ENCODE measurements at places on chromosomes 16 and 17. TPM values are rescaled to one million over a fixed set of nuclear protein-coding genes. Genes with fewer than 3 reads are reported as not detected.

DNA sequence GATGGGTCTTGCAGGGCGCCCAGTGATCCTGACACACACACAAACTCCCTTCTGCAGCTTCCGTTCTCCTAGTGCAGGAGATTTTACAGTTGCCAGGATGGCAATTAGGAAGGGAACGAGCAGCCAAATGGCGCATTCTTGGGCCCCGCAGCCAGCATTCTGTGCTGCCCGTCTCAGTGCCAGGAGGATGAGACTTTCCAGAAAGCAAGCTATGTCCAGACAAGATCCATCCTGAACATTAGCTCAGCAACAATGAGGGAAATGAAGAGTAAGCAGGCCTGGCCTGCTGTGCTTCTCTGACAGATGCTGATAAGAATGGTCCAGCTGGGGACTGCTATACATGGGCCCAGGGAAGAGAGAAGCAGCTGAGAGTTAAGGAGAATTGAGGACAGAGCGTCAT is 16.5 kb downstream of the SPPL2C start:
- no peak for DNase-seq

- DNase-seq = no peak
Measured at GRCh38 chr16:68696514-68696913, 40.6 kb upstream of the CDH1 start.

- no peak for DNase-seq
Measured at GRCh38 chr17:65984299-65984698, 207.6 kb downstream of the CEP112 start.

DNA sequence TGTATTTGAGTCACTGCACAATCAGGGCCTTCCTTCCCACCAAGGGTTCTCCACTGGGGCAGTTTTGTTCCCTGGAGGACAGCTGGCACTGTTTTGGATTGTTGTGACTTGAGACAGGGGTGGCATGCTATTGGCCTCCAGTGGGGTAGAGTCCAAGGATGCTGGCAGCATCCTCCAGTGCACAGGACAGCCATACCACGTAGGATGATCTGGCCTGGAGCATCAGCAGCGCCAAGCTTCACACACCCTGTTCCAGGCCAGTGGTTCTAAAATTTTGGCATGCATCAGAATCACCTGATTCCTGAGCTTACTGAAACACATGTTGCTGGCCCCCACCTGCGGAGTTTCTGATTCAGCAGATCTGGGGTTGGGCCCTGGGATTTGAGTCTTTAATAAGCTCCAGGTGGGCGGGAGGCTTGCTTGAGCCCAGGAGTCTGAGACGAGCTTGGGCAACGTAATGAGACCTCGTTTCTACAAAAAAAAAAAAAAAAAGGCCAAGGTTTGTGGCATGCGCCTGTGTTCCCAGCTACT is 83.2 kb downstream of the MGAT5B start:
- DNase-seq = no peak

DNA sequence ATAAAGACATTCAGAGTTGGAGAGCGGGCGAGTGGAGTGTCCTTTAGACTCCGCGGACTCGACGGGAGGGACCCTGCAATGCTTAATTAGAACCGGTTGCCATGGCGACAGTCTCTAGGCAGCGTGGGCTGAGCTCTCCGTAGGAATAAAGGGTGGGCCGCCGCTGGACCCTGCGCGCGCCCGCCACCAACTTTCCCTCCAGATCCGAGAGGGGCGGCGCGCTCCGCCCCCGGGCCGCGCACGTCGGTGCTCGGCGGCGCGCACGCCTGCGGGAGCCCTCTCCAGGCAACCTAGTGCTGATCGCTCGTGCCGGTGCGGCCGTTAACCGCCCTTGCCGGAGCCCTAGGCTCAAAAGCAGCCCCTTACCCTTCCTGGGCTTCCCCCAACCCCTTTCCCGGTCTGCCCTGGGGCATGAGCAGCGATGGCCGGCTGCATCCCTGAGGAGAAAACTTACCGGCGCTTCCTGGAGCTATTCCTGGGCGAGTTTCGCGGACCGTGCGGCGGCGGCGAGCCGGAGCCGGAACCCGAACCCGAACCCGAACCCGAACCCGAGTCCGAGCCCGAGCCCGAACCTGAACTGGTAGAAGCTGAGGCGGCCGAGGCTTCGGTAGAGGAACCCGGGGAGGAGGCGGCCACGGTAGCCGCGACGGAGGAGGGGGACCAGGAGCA is at the start of gene PPM1E:
PPM1E (plus strand) TSS at position 278 of the 669 bp plus-strand sequence.
- DNase-seq = peak; percentile 61

DNA sequence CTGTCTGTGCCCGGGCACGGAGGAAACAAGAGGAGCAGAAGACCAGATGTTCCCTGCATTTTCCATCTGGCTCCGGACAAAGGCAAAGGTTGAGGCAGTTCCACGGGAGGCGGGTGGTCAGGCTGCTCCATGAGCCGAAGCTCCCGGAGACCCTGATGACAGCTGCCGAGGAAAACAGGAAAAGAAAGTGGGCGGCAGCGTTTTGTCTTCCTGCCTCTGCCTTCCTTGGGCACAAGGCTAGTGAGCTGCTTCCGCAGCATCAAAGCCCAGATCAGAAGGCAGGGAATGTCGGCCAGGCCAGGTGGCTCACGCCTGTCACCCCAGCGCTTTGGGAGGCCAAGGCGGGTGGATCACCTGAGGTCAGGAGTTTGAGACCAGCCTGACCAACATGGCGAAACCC is 16.2 kb downstream of the SLC43A2 start:
- no peak for DNase-seq

- DNase-seq = no peak
Measured at GRCh38 chr17:28760601-28761562, 17.1 kb downstream of the TRAF4 start.

- no peak for DNase-seq
Measured at GRCh38 chr16:69618307-69618706, 52.5 kb downstream of the NFAT5 start.

GRCh38 chr17:77865716-77866115 is 92.8 kb upstream of the TNRC6C start:
- no peak for DNase-seq

DNA sequence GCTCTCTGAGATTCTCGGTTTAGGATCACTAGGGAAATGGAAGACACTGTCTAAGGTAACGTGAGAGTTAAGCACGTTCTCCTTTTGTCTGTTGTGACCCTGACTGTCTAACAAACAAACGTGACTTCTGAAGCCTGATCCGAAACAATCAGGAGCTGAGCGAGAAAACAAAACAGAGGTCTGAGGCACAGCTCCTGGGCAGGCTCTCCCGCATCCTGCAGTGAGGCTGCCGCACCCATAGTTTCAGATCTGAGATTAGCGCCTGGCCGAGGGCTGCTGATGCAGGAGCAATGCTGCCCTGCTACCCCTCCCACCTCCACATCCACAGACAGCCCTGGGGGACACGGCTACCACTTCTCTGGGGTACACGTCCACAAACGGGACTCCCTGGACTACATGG is 46.7 kb downstream of the RNF157 start:
- no peak for DNase-seq

- DNase-seq = no peak
Measured at GRCh38 chr16:10245002-10245401, 62.8 kb upstream of the GRIN2A start.

DNA sequence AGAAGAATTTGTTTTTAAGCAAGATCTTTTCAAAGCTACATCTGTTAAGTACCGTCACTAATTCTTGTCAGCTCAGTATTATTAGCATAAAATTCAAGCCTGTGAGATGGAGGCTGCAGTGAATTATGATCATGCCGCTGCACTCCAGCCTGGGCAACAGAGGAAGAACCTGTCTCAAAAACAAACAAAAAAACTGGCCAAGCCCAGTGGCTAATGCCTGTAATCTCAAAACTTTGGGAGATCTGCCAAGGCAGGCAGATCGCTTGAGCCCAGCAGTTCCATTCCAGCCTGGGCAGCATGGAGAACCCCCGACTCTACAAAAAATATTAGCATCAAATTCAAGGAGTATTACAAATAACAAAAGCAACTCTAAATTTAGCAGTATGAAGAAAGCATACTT is 88.0 kb downstream of the STXBP4 start:
- DNase-seq = no peak

DNA sequence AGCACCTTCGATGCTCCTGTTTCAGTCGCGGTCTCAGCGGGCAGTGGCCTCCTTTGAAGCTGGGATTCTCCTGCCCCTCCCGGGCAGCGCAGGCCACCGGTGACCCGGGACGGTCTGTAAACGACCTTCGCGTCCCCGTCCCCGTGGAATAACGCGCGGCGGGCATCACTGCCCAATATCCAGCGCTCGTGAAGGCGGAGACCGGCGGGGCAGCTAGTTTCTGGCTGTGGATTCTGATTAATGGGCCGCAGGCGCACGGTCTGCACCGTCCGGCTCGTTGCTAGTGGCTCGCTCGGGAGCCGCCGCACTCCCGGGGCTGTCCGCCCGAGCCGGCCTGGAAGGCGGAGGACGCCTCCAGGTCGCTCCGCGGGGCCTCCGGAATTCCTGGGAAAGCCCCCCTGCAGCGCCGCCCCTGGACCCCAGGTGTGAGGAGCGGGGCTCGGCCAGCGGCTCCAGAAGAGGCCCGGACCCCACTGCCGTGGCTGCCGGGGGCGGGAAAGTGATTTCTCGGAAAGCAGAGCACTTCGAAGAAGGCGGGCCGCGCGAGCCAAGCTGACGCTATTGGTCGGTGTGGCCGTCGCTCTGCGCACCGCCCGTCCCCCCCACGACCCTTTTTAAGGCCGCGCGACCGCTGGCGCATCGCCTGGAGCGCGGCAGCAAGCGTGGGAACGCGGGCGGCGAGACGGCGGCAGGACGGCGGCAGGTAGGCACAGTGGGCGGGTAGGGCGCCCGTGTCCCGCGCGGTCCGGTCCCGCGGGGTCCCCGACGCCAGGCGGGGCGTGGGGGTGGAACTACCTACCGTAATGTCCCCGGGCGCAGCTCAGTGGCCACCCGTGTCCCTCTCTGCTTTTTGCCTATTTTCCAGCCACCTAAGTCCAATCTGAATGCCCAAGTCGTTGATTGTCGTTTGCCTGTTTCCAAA is at the start of gene IRF8:
IRF8 (plus strand) TSS at position 642 of the 922 bp plus-strand sequence. CDS start 3,854 bp downstream, outside the sequence.
- DNase-seq = no peak

The KCNH6 gene
- polyA plus RNA-seq = 2.1 TPM

The NAGS gene
- 3.9 TPM for polyA plus RNA-seq

The PTX4 gene
- polyA plus RNA-seq = not detected

The VWA3A gene
- polyA plus RNA-seq = 6.0 TPM

The CES5A gene
- polyA plus RNA-seq = 0.09 TPM

The CD300E gene
- 0.22 TPM for polyA plus RNA-seq

The UBN1 gene
- polyA plus RNA-seq = 45.2 TPM

The GALR2 gene
- 0.25 TPM for polyA plus RNA-seq
